ENCODE measurements at places on chromosomes 6 and 20.

- DNase-seq = no peak
Measured at GRCh38 chr6:82842721-82843120, 222.9 kb downstream of the UBE3D start.

DNA sequence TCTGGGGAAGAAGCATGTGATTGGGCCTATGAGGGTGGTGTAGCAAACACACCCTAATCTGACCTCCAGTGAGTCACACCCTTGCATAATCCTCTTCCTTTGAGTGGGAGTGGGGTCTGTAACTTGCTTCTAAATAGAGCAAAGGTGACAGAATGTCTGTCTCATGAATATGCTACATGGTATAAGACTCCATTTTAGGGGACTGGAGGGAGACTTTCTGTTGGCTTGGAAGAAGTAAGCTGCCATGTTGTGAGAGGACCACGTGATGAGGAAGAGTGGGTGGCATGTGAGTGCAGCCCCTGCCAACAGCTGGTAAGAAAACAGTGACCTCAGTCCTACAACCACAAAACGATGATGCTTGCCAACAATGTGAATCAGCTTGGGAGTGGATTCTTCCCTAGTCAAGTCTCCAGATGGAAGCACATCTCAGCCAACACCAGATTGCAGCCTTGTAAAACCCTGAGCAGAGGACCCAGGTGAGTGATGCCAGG is 3.7 kb downstream of the AK9 start:
- DNase-seq = no peak

GRCh38 chr20:50341880-50342637 is 151.4 kb downstream of the CEBPB start:
- no peak for DNase-seq

GRCh38 chr6:37525460-37526357 is 26.0 kb upstream of the CCDC167 start:
- DNase-seq = no peak

GRCh38 chr6:131999545-132000146 is 48.5 kb upstream of the CCN2 start:
- DNase-seq = no peak

- DNase-seq = no peak
Measured at GRCh38 chr20:40766790-40767614, 78.0 kb upstream of the MAFB start.

GRCh38 chr6:29005183-29005885 is at the start of gene ZNF311:
Gene ZNF311 (minus strand): TSS chr6:29005315. CDS start chr6:29003954, 1,361 bp downstream.
- DNase-seq = peak; percentile 55

DNA sequence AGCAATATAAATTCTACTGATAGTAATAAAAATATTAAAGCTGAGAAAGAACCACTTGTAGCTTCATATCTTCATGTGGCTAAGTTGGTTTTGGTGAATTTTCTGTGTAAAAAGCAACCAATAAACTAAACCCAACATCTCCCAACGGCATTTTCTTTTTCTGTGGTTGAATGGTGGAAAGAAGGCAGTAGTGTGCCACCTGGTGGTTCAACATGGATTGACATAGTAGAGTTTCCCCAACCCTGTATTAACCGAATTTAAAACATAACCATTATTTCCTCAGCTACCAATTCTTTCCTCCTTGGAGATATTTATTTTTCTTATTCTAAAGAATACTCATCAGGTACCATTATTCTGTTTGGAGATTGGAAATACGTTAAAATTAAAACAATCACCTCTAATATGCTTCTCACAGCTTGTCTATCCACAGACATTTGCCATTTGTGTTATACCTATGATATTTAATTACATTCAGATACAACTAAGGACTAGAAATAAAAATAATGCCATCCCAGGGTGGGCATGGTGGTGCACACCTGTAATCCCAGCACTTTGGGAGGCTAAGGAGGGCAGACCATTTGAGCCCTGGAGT is 117.1 kb upstream of the EEF1E1 start:
- peak; percentile 35 for DNase-seq

- DNase-seq = no peak
Measured at GRCh38 chr6:16337295-16337975, 99.0 kb downstream of the GMPR start.

DNA sequence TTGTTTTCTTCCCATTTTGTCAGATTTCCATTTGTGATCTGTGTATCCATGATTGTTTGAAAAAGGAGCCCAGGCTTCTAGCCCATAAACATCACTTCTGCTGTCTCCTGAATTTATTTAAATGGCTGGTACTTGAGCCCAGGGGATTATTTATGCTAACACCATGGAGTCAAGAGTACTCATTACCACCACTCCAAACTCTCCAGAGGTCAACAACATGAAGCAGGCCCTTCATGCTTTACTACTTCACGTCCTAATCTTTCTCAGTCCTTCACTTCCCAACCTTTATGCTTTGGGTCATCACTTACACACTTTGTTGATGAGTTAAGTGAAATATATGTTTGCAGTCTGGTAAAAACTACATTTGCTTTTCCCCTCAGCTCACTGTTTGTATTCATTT is 247.8 kb downstream of the BMP2 start:
- no peak for DNase-seq

- DNase-seq = no peak
Measured at GRCh38 chr20:64133951-64134407, 26.6 kb upstream of the NPBWR2 start.

DNA sequence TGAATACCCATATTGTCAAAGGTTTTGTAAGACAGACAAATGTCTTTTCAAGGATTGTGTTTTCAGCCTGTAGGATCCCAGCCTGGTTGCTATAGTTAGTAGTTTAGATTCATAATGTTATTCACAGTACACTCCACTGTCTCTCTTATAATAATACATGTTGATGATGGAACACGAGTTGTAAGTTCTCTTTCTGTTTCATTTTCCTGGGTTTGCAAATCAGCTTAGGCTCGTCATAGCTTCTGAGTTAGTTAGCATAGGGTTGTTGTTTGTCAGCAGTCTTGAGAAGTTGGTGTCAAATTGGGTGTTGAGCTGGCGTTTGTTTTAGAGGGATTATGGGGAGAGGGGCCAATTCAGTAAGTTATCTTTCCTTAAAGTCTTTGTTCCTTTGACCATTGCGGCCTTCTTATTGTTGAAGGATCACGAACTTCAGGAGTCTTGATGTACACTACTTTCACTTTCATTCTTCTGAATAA is 45.8 kb downstream of the QKI start:
- DNase-seq = no peak

DNA sequence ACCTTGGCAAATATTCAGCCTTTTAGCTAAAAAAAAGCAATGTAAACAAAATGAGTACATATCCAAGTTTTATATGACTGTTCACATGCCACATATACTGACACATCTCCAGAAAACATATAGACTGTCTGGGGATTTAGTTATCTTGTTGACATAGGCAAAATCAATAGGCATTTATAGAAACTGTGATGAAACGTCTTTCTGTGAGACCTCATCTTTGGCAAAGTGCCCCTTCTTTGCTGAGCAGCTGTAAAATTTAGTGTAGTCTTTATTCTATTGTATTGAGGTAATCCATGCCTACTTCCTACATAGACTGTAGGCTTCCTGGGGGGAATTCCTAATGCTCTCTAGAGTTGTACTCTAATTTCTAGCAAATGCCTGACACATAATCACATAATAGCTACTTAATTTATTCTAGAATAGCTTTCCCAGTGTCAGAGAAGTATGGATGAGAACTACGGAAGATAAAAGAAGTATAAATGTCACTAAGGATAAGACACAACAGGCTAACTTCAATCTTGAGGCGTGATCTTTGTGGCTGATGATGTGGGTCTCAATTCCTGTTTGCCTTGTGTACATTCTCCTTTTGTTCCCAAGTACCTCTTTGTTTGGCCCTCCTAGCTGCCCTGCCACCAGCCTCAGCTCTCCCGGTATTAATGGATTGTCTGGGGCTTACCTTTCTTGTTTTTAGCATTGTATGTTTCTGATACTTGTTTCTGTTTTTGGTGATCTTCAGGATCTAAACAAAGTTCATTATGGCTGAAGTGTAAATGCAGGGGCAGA is 30.6 kb downstream of the PTCHD4 start:
- no peak for DNase-seq

DNA sequence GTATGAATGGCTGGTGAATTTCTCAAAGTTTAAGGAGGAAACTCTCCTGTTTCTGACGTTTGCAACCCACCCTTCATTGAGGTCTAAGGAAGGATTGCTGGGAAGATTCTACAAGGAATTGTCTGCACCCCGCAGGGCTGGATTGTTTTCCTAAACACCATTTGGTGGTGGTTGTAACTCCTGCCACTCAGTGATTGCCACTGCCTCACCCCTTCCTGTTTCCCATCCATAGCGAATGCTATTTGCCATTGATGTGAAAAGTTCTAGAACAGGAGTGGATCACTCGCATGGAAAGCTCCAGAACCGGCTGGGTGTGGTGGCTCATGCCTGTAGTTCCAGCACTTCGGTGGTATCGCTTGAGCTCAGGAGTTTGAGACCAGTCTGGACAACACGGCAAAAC is 8.7 kb upstream of the DSP start:
- no peak for DNase-seq

GRCh38 chr20:38224531-38224930 is 36.0 kb downstream of the KIAA1755 start:
- DNase-seq = no peak

DNA sequence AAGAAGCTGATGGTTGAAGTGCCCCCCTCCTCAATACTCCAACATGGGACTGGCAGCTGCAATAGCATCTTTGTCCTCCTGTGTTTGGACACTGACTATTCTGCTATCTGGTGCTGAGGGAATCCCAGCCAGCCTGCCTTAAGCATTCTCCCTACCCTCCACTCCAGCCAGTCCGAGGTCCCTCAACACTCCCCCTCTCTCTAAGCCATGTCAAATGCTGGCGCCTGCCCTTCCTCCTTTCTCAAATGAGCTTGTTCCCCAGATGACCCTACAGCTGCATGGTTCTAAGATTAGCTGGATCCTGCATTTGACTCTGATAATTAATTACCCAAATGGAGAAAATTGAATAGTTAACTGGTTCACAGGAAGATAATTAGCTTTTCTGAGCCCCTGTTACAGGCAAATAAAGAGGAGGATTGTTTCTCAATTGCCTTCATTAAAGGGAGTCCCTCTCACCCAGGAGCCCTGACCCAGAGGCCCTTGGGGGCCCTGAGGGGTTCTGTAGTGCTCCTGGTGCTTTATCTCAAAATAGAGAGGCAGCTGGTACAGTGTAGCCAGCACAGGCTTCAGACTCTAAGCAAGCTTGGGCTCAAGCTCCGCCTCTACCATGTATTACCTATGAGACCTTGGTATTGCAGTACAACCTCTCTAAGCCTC is 37.9 kb upstream of the CHD6 start:
- no peak for DNase-seq

- no peak for DNase-seq
Measured at GRCh38 chr6:156787569-156788492, 10.7 kb downstream of the ARID1B start.

GRCh38 chr6:87941556-87942358 is 105.9 kb upstream of the SPACA1 start:
- no peak for DNase-seq

DNA sequence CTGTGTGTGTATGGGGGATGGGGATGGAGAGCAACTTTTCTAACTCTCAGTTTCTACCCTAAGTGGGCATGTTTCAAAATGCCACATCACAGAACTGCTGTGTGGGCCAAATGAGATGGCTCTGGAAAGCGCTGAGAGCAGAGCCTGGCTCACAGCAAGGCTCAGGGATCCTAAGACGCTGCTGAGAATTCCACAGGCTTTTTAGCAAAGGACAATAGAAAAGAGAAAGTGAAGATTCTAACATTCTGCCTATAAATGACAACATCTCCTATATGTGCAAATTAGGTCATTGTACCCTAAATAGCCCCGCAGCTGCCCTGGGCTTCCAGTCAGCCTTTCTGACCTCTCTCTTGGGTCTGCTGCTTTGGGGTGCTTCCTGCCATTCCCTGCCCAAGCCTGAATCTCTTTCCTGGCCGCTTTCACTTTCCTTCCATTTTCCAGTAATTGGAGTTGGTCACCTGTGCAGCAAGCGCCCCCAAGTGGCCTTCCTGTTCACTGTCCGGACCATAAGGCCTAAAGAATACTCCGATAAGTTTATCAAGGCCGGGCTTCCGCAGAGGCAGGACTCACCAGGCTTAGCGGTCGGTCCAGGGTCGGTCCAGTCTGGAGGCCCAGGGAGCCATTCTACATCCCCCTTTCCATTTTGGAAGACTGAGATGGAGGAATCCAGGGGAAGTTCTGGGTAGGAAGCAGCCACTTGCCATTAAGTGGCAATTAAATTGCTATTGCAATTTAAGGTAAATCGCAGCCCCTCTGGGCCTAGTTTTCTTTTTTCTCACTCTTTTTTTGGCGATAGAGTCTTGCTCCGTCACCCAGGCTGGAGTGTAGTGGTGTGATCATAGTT is 6.7 kb upstream of the DDR1 start:
- DNase-seq = peak; percentile 86

GRCh38 chr6:158391276-158391675 is 79.0 kb downstream of the TULP4 start:
- DNase-seq = no peak

- no peak for DNase-seq
Measured at GRCh38 chr6:110930781-110931180, 27.7 kb upstream of the GTF3C6 start.

DNA sequence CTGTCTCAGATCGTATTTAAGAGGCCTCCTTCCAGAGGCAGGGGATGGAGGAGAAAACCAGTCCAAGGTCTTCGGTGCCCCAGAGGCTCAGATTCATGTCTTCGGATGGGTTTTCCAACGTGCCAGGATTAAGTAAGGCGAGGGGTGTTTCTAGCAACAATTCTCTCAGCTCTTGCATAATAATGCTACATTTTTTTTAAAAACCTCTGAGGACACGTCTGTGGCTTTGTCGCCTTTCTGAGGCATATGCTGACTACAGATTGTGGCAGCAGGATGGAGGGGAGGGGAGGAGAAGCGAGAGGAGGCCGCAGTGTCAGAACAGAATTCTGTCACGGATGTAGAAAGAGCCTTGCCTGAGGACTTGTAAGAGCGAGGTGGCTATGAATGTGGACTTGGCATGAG is 17.7 kb upstream of the CCDC167 start:
- DNase-seq = no peak

- DNase-seq = no peak
Measured at GRCh38 chr6:34897716-34898115, 8.7 kb downstream of the ANKS1A start.

DNA sequence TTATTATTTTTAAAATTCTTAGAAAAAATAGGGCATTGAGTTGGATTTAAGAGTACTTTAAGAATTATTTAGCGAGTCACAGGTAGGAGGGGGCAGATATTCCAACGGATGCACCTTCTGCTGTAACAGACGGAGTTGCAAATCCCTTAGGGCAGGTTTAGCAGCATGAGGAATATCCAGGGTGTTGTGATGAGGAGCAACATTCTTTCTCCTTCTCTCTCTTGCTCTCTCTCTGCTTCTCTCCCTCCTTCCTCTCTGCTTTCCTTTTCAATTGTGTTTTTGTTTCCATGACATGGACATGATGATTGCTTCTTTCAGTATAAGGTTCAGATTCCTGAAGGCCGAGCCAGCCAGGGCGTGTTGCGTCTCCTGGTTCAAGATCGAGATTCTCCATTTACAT is 28.9 kb downstream of the CDH26 start:
- DNase-seq = no peak

Measured in putamen (tissue), 1 donor.